ENCODE measurements at places on chromosomes 5 and 9.

- no peak for DNase-seq
Measured at GRCh38 chr5:37839407-37840052, at the start of gene GDNF. Gene GDNF, minus strand, starts transcription at chr5:37840041. Its CDS starts 5,245 bp downstream, at chr5:37834796.

- no peak for DNase-seq
Measured at GRCh38 chr5:14600846-14601245, 19.3 kb downstream of the OTULINL start.

DNA sequence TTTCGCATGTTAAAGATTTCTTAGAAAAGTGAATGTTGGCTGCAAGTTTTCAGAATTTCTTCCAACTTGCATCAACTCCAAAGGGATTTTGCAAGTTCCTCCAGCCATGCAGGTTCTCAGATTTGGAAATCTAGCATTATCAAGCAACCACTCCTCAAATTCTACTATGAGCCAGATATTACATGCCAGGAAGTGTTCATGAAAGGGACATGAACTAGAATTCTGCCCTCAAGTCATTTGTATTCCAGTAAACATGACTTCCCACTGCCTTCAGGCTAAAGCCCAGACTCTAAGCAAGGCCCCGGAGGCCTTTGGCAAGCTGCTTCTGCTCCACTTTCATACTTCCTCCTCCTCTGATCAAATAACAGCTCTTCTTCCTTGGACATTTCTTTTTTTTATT lies 111.3 kb upstream of the PAPPA start:
- DNase-seq = no peak

GRCh38 chr9:347667-348292 lies 133.1 kb downstream of the DOCK8 start:
- no peak for DNase-seq

DNA sequence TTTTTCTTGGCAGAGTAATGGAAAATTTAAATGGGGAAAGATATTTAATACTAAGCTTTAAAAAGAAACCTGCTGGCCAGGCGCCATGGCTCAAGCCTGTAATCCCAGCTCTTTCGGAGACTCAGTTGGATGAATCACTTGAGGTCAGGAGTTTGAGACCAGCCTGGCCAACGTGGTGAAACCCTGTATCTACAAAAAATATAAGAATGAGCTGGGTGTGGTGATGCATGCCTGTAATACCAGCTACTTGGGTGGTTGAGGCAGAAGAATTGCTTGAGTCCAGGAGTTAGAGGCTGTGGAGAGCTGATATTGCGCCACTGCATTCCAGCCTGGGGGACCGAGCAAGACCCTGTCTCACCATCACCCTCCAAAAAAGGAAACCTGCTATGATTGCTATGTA lies 32.8 kb downstream of the TUT7 start:
- DNase-seq = no peak

DNA sequence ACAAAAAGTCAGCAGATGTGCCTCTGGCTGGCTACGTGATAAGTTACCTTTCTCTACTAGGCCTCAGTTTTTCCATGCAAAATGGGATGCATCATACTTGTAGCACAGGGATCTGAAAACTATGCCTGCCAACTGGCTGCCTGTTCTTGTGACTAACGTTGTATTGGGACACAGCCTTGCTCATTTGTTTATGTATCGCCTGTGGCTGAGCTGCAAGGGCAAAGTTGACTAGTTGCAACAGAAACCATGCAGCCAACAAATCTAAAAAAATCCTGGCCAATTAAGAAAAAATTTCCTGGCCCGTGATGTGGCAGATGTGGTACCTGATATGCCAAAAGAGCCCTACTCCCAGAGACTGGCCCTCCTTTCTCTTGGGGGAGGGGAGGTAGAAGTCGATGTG lies 131.3 kb downstream of the SEC61B start:
- no peak for DNase-seq

DNA sequence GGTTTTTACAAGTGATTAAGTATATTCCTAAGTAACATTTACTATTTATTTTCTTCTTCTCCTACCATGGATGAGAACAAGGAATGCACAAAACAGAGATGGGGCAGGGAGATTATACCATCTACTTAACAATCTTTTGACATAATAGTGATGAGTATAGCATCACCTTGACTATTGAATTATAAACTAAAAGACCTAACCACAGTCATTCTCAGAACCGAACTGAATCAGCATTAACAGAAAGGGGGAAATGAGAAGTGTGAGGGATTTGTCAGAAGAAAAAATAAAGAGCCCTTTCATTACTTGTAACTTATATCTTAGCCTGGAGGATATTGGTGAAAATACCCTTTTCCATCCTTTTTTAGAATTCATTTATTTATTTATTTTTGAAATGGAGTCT lies 21.9 kb downstream of the OR2Y1 start:
- no peak for DNase-seq

GRCh38 chr5:161421067-161421466 lies 125.5 kb downstream of the GABRB2 start:
- DNase-seq = no peak

GRCh38 chr5:126984632-126985031 lies 45.7 kb downstream of the MARCHF3 start:
- DNase-seq = no peak

GRCh38 chr5:1808439-1808838 lies 7.2 kb downstream of the NDUFS6 start:
- no peak for DNase-seq

DNA sequence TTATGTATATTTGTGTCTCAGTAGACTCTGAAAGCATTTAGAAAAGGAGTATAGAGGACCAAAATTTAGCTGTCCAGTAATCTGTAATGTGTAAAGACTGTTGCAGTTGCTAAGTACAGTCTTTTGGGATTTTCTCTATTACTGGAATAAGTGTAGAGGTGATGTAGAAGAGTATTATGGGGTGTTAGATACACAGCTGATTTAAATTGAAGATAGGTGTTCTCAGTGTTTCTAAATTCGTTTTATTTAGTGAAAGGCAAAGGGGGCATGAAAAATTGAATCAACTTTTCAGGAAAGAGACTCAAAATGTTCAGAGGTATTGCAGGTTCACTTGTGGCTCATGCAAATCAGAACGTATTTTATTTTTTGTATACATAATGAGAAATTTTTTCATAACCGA lies 13.6 kb downstream of the SMAD5 start:
- no peak for DNase-seq

- no peak for DNase-seq
Measured at GRCh38 chr9:35935755-35936509, 22.0 kb downstream of the OR2S2 start.

- no peak for DNase-seq
Measured at GRCh38 chr9:13480693-13481092, 201.2 kb upstream of the MPDZ start.

- no peak for DNase-seq
Measured at GRCh38 chr5:124683917-124684555, 62.4 kb downstream of the ZNF608 start.

- no peak for DNase-seq
Measured at GRCh38 chr5:165282491-165282890, 1777.1 kb downstream of the MAT2B start.

- no peak for DNase-seq
Measured at GRCh38 chr9:18874069-18874468, 158.9 kb downstream of the SAXO1 start.

GRCh38 chr9:2177121-2177520 lies 162.0 kb downstream of the SMARCA2 start:
- DNase-seq = no peak

DNA sequence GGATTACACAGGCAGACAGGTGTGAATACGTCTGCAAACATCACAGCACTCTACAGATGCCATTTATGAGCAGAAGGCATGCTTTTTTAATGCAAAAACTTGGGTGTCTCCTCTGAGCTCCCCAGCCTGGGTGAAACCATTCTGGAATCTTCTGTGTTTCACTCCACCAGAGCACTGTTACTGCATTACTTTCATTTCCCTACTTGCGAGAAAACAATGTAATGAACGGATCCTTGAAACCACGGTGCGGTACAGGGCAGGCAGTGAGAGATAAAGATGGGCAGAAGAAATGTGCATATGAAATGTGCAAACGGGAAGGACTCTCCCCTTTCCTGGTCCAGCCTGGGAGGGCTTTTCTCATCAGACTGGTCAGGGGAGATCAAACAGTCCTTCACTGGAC lies 584.3 kb upstream of the KLF4 start:
- no peak for DNase-seq

DNA sequence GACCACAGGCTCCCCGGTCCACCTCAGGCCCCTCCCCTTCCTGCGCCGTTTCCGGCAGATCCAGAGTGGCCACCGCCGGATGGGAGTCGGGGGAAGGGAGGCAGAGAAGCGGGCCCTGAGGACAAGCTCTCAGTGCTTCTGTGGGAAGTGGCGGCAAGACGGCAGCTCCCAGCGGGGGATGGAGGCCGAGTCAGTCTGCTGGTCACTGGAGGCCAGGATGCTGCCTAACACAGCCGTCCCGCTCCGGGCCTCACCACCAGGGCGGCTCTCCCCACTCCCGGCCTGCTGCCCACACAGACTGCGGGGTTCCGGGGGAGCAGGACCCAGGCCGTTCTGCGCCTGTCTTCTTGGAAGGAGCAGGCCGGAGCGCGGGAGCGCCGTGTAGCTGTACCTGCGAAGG lies 31.4 kb downstream of the FXN start:
- DNase-seq = no peak

DNA sequence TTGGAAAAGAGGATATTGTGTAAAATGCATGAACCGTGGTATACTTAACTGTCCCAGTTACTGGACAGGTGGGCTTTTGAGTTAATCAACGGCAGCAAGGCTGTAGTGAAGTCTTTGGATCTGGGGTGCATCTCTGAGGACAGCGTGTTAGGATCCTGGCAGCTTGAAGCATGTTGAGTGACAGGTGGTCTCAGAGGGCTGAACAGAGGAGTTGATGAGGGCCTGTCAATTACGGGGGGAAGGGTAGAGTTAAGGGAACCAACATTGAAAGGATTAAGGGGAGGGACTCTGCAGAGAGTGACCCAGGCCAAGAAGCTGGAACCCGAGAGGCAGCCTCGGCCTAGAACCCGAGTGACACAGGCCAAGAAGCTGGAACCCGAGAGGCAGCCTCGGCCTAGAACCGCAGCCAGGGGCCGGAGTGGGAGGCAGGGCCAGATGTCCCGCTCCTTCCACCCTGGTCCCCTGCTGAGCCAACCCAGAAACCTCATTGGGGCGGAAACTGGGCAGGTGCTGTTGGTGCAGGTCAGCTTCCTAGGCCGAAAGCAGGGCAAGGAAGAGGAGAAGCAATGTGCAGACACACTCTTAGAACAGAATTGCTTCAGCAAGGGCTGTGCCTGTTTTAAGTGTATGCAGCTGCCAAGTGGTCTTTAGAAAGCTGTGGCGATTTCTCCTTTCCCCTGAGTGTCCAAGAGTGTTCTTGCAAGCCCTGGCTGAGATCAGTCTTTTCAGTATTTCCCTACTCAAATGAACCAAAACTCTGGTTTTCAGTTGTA lies 62.0 kb downstream of the ANKRD33B start:
- no peak for DNase-seq

- no peak for DNase-seq
Measured at GRCh38 chr9:6917162-6917561, 159.4 kb downstream of the KDM4C start.

DNA sequence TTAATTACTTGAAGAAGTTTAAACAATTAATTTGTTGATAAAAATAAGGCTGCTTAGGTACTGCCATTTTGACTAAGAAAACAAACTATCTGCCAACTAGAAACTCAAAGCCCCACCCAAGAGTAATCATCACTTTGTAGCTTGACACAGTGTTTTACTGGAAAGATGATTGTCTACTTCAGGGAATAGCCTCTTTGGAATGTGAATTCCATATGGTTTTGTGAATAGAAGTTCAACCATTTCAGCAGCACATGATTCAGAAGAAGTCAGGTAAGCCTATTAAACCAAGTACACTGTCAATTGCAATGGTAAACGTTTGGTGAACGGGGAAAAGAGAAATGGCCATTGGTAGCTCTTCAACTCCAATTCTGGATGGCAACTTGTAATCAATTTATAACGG lies 55.2 kb downstream of the PLK2 start:
- no peak for DNase-seq

DNA sequence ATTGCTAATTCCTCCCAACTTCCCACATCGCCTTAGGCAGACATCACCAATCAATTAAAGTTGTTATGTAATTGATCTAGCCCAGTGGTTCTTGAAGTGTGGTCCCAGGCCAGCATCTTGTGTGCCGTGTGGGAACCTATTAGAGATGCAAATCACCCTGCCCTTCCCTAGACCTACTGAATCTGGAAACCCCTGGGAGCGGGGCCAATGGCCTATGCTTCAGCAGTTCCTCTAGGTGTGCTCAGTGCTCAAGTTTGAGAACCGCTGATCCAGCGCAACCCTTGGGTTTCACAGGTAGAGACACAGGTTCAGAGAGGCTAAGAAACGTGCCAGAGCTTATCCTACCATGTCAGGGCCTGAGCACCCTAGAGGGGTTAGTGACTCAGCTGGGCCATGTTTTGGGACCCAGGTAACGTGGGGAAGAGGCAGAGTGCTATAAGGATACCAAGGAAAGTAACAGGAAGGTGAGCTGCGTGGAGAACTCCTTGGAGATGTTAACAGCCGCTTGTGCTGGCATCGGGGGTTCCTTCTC lies 4.4 kb downstream of the SLC34A1 start:
- no peak for DNase-seq

DNA sequence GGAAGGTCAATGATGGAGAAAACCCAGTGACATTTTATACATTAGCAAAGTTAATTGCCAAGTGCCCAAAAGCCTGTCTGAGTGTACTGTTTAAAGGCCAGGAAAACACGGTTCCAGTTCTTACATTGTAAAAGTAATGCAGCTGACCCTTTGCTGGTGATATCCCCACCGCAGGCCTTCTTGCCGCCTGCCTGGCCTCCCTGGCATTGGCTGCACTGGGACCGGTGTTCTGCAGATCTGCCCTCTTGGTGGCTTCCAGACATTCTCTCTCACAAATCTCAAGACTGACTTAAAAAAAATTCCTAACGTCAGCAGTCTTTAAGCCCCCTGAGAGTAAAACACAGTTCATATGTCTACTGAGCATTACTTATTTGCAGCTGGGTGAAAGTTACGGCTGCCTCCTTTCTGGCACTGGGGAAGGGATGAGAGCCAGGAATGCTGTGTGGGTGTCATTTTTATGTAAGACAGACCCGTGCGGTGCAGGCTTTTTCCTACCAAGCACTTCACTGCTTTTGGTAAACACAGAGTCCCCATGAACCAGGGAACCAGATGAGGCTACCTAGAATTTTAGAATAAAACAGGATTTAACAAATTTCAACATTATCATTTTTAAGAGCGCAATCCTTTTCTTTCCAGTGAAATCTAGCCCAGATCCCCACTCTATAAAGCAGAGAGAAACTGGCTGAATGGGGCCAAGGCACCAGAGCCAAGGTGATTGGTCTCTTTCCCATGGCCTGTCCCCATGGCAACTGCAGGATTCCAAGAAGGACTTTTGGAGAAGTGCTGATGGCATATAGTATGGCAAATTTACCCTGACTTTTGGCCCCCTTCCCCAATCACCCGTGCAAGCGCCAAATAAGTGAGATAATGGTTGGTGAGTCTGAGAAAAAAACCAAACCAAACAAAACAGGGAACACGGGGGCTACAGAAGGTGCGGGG lies 80.8 kb downstream of the LMNB1 start:
- no peak for DNase-seq

Measured in activated CD8-positive, alpha-beta memory T cell treated with anti-CD3 and anti-CD28 coated beads for 1 hour (primary cell).